ENCODE measurements at places on chromosomes 1 and 21.

DNA sequence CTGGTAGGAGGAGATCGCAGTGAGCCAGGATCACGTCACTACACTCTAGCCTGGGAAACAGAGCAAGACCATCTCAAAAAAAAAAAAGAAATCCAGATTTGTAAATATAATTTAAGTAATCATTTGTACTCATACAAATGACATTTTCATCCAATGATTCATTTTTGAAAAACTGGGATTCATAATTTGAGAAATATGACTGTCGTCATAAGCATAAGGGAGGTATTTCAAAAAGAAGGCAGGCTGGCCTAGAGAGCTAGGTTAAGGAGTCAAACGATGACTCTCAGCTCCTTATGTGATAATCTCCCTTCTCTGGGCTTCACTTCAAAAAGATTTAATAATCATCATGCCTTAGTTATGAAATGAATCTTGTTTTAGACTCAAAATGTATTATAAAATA, 2.3 kb downstream of the GART start:
- DNase-seq: no peak

DNA sequence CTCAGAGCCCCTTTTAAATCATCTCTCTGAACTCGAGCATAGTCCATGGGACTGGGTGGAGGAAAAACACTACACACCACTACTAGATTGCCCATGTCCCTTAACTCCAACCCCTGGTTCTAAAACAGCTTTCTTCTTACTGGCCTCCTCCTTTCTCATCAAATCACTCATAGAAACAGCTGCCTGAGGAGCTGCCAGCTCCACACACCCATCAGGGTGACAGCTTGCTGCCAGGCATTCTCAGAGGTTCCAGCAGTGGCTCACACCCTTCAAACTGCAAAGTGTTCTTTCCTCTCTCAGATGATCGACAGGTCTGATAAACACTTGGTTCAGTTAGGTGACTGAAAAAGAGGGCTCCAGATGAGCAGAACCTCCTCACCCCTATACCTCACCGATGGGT, 543.0 kb upstream of the PLXNA2 start:
- no peak for DNase-seq

DNA sequence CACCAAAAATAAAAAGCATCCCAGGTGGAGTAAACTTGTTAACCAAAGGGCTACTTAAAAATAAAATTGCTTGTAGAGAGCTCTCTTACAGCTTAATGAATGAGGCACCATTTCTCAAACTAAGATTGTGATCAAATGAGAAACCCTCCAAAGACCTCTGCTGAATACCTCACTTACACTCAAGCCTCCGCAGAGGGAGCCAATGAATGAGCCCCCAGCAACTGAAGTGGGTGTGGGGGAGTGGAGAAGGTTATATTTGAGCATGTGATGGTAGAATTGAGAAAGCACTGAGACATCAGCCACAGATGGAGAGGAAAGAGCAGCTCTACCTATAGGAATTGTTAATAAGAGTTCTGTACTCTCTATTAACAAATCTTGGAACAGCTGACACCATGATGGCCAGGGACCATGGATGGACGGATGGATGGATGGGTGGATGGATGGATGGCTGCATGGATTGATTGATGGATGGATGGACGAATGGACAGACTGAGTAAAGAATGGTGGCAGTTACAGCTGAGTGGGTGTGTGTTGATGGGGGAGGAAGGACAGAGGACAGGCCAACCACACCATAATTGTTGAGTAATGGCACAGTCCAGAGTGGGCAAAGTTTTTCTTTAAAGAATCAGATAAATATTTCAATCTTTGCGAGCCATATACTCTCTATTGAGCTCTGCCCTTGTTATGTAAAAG, 20.3 kb upstream of the TIAM1 start:
- no peak for DNase-seq

DNA sequence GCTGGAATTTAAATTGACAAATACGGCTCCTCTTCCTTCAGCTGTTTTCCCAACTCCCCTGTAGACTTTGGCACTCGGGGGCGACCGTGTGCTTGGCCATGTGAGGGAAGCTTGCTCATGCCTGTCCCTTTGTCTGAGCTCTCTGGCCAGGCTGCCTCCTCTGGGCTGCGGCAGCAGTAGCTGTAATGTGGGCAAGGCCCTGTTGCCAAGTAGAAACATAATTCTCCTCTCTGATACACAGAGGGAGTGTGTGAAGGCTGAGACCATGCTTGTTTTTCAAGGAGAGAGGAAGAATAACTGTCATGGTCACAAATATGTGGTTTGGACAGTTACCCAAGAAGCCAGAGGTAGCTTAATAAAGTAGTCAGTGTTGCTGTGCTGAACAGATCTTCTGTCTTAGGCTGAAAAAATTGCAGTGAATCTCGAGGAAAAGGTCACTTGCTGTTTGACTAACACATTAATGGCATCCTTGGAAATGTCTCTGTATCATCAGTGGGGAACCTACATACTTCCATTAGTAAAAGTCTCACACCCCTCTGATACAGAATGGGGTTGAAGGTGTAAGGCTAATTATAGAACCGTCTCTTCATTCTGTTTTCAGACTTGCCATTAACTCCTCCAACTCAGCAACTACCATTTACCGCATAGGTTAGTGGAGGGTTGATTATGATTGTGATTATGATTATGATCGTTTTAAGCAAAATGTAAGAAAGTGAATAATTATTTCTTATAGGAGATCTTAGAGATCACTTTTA, 94.6 kb downstream of the TGFB2 start:
- DNase-seq: no peak

DNA sequence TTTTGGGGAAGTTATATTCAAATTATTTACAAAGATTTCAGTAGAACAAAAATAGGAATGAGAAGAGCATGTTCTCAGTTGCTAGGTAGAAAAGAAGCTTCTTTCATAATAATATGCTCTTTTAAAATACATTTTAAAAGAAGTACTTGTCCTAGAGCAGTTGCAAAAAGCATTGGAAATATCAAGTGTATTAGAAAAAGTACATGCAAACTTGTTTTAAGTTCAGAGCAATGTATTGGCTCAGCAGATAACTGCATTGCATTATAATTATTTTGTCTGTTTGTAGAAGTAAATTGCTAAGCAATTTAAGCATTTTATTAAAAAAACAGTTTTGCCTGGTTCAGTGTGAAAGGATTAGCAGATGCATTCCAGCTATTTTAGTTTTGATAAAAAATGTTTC, 806.4 kb downstream of the USP25 start:
- DNase-seq: no peak

DNA sequence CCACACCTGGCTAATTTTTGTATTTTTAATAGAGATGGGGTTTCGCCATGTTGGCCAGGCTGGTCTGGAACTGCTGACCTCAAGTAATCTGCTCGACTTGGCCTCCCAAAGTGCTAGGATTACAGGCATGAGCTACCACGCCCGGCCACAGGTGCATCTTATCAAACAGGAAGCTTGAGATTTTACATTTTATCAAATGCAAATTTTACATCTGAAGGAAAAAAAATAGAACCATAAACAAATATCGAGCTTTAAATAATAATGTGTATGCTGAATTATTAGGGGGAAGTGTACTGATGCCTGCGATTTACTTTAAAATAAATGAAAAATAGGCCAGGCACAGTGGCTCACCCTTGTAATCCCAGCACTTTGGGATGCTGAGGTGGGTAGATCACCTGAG, 16.6 kb upstream of the BRWD1 start:
- no peak for DNase-seq

DNA sequence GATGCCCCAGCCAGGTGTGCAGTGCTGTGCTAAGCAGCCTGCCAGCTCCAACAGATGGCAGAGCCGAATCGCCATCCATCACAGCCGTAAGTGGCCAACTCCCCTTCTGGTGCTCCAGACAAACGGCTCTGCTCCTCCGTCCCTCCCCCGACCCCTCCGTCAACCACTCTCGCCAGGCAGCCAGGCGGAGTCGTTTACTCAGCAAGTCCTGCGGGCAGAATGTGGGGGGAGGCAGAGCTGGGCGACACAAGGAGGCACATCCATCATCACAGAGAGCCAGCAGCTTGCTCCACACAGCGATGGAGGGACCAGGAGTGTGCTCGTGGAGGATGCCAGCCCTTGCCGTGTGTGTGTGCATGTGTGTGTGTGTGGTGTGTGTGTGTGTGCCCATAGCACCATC, 206.6 kb upstream of the GRIK3 start:
- DNase-seq: no peak

- DNase-seq: no peak
These were observed 10.7 kb upstream of the RAD54L start for GRCh38 chr1:46236882-46237281.

GRCh38 chr1:27296773-27297291, 25.1 kb upstream of the TMEM222 start:
- peak; percentile 90 for DNase-seq

DNA sequence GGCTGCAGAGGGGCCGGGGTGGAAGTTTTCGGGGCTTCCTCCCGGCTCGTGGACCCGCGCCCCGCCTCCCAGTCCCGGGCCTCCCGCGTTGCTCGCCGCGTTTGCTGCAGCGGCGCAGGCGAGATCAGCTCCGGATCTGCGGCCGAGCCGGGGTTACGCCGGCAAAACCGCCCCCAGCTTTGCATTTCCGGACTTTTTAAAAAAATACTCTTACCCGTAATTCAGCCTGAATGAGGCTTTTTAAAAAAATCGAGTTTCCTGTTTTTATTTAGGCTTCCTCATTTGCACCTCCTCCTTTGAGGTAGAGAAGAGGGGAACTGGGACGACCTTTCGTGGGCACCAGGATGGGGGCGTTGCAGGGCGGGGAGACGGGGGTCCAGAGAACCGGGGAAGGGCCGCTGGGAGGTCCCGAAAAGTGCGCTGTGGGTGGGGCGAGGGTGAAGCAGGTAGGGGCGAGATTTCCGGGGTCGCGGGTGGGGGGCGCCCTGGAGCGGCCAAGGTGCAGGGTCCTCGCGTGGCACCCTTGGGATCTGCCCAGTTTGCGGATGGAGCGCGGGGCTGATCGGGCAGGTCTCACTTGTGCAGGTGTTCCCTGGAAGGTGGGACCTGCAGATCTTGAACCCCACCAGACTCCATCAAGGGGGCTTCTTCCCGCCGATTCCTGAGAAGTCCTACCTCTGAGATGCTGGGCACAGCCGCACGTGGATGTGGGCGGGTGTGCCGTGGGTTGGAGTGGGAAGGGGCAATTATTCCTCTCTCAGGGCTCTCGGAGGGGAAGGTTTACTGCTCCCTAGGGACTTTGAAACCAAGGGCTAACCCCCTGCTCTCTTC, 1.1 kb downstream of the PIK3CD start:
- DNase-seq: peak; percentile 87

DNA sequence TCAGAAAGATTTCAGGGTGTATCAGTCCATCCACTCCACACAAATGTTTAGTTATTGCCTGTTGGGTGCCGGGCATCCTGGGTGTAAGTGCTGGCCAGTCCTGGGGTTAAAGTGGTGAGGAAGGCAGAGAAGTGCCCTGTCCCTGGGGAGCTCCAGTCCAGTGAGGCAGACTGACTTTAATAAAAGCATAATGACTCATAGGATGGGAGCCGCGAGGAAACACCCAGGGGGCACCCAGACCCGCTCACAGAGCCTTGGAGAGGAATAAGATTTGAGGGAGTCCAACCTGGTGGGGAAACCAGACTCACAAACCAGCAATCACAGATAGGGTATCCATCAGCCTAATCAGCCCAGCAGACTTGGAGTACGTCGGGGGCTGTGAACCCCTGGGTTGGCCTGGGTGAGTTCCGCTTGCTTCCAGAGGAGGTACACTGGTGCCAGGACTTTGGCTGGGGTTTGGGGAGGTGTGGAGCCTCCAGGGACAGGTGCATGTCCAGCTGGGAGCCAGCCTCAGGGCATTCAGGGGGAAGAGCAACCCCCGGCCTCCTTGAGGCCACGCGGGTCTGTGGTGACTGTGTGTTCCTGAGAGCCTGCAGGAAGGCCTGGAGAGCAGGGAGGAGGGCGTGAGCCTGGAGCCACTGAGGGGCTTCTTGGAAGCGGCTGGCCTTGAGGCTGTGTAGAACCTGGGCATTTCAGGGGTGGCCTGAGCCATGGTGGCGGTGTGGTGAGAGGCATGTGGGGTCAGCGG, 3.7 kb downstream of the PEAR1 start:
- no peak for DNase-seq
